ENCODE measurements at places on chromosomes 5 and 9. TPM values are rescaled to one million over a fixed set of nuclear protein-coding genes. Genes with fewer than 3 reads are reported as not detected.

GABRA1 gene
- total RNA-seq, result not detected

DNA sequence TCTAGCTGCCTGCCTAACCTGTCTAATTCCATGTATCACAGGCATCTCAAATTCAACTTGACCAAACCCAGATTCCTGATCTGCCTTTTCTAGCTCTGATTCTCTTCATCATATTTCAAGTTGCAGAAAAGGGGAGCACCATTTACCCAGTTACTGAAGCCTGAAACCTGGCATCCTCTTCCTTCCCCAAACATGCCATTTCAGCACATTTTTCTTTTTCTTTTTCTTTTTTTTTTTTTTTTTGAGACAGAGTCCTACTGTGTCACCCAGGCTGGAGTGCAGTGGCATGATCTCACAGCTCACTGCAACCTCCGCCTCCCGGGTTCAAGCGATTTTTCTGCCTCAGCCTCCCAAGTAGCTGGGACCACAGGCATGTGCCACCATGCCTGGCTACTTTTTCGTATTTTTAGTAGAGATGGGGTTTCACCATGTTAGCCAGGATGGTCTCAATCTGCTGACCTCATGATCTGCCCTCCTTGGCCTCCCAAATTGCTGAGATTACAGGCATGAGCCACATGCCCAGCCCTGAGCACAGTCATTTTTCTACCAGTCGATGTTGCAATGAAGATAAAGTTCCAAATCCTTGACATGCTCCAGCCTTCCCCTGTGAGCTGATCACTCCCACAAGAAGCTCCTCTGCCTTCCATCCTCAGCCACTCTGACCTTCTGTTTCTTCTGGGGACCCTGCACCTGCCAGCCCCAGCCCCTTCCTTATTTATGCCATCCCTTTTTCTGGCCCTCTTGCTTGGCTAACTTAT lies 32.2 kb downstream of the ACER2 start:
- DNase-seq, result no peak

GRCh38 chr5:95822043-95822541 lies 434 bp downstream of the GLRX start:
- DNase-seq, result peak; percentile 80

PCDHB7 gene
- not detected for total RNA-seq

DNA sequence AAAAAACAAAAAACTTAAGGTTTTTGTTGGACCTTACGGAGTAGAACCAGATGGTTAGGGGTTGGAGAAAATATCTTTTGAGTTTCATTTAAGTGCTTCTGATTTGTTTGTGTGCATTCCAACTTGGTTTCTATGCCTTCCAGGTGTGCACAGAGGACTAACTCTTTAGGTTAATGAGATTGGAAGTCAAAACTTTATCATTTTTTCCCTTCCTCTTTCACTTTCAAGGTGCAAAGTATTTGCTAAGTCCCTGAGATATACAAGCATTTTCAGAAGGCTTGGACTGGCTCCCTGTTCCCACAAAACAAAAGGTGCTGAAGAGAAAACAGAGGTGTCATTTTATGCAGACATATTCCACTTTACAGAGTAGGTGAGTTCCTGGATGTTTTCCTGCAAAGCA lies 30.3 kb upstream of the CER1 start:
- no peak for DNase-seq

Data from K562 (cell line).